ENCODE measurements at places on chromosomes 7 and 10. TPM values are rescaled to one million over a fixed set of nuclear protein-coding genes. Genes with fewer than 3 reads are reported as not detected.

The GALNT17 gene
- total RNA-seq = not detected

The CPED1 gene
- total RNA-seq = not detected

The ADRB1 gene
- 0.91 TPM for total RNA-seq

The ZNF862 gene
- 3.4 TPM for total RNA-seq

The TTYH3 gene
- 53.0 TPM for total RNA-seq

The ARMC10 gene
- total RNA-seq = 30.8 TPM

The MOGAT3 gene
- total RNA-seq = not detected

The HMX3 gene
- total RNA-seq = 0.08 TPM

The TBC1D12 gene
- 6.4 TPM for total RNA-seq

The FFAR4 gene
- 0.06 TPM for total RNA-seq

The HABP2 gene
- total RNA-seq = 0.09 TPM

The SYT15B gene
- 3.6 TPM for total RNA-seq

The UNCX gene
- total RNA-seq = not detected

The LBX1 gene
- total RNA-seq = not detected

The FAM13C gene
- total RNA-seq = 0.07 TPM

The TBX20 gene
- total RNA-seq = 2.0 TPM

The CYP3A4 gene
- 0.10 TPM for total RNA-seq

The ERVW-1 gene
- total RNA-seq = not detected

The CCL26 gene
- total RNA-seq = 8.9 TPM

The ANKRD61 gene
- total RNA-seq = 0.72 TPM

The TMEM213 gene
- total RNA-seq = not detected

The SLC26A4 gene
- 0.14 TPM for total RNA-seq

The AQP1 gene
- total RNA-seq = 0.45 TPM

The AOAH gene
- total RNA-seq = not detected

The CC2D2B gene
- total RNA-seq = 0.44 TPM

The ITPRID1 gene
- not detected for total RNA-seq

Data from A549 treated with AZD2906 at 1 μM for 4 hours (cell line).